ENCODE measurements at places on chromosomes 12 and 14.

DNA sequence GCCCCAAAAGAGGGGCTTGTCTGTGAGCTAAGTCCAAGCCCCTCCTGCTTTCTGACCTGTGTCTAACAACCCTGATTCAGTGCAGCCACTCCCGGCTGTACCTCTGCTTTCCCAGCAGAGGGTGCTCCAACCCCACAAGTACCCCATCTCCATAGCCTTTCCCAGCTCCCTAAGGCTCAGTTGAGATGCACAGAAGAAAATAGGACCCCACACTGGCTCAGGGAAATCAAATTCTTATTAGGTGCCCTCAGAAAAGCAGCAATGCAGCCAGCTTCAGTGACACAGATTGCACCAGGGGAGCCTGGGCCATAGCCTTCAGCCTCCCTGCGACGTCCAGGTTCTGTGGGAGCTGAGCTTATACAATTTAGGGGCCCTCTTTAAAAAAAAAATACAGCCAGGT lies 49.9 kb downstream of the LRRC74A start:
- no peak for DNase-seq

DNA sequence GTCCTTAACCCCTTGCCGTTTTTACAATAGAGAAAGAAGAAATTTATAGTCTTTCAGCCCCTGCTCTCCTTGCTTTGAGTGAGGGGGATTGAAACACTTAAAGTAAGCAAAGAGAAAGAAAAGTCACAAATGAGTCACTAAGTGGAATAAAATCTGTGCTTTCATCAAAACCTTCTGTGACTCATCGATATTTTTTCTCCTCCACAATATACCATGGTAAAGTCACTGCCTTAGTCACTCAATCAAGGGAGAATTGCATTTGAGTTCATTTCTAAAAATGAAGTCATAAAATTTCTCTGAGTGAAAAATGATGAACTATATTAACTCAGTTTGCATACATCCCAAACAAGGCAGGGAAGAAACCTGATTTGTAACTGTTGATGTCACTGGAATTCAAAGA lies 470.3 kb downstream of the FOXG1 start:
- DNase-seq = no peak

- DNase-seq = no peak
Measured at GRCh38 chr14:73753887-73754795, 40.0 kb upstream of the PNMA1 start.

GRCh38 chr12:73421832-73422231 lies 1115.8 kb upstream of the ATXN7L3B start:
- no peak for DNase-seq

DNA sequence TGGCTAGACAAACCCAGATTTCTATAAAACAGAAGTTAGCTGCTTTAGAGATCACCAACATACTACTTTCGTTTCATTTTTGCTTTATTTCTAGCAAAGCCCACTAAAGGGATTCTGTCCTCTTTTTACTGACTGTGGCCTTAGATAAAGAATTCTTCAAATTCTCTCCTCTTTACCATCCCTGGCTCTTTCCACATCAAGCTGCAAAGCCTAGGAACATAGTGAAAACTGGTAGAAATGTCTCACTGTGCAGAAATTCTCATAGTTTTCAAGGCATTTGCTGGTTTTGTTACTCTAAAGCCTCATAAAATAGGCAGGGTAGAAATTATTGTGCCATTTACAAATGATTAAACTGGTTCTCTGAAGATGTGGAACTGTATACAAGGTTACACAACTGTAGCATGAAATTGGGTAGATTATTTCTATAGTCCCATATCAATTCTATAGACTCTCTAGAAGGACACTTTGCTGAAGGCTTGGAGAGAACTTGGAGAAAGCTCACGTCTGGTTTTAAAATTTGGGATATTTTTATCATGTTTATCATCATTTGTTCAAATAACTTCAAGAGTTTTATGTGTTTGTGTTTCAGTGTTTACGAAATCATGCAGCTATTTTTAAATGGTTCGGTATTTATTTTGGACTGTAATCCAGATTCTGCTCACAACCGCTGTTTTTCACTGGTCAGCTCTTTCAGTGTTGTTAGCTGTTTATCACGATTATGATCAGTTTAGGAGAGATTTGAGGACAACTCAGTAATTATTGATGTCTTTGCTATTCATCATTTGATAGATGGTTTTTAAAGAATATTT lies 36.7 kb upstream of the CSRP2 start:
- DNase-seq = no peak

DNA sequence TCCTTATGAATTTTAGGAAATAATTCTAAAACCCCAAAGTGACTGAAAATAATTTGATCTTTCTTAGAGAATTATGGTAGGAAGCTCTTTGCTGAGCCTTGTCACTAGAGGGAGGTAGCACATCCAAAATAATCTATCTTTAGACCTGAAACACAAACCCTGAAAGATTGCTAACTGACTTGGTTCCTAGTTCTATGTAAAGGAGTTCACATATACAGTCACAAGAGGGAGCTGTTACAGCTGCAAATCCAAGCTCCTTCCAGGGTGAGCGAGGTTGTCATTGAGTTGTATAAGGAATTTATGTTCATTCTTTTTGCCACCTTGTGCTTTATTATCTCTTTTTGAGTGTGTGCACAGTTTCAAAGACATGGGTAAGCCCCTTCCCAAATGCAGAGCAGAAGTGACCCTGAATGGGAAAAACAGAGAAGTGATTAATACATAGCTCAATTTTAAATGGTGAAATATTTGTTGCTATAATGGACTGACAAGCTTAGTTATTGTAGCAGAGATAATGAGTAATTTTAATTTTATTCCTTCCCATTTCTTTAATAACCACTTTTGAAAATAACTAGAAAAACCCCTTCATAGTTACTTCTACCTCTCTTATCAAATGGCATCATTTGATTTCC lies 387.9 kb downstream of the DAD1 start:
- no peak for DNase-seq

DNA sequence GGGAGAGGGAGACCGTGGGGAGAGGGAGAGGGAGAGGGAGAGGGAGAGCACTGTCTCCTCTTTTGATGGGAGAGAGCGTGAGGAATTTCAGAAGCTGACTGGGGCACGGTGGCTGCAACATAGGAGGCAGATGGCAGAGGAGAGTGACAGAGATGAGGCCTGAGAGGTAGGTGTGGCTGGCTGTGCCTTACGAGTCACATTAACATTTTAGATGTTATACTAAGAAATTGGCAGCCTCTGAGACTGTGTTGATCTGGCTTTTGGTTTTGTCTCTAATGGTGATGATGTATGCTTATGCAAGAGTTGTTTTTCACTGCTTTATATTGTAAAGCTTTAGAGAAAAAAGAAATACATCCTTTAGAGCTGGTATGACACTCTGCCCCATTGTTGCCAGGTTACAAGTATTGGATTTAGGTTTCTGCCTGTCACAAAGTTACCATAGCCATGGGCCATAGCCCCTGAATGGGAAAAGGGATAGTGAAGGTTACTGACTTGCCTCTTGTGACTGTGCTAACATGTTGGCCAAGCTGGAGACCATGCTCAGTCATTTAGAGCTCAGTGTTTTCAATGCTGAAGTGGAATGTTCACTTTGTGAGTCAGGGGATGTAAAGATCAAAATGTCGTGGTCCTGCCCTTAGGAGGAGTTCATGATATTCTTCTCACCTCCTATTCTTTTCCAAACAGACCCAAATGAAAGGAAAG lies 186.2 kb downstream of the SYNE2 start:
- DNase-seq = no peak

DNA sequence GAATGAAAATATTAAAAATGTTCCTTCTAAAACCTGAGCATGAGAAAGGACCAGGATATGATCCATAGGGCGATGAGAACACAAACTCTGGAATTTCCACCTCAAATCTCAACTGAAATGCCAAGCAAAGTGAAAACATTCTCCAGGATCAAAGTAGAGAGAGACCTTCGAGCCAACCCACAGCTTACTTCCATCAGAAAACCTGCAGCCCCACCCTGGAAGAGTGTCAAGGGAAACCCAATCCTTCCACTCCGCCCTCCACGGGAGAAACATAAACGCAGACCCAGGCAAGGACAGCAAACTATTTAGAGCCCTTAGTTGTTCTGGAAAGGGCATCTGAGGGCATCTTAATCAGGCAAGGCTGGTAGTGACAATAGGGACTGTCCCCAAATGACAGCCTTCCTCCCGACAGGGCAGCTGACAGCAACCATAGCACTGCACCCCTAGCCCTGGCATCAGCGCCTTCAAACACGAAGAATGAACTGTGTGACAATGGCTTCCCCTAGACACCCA lies 21.8 kb downstream of the SLC15A4 start:
- DNase-seq = no peak

All from activated CD8-positive, alpha-beta memory T cell treated with anti-CD3 and anti-CD28 coated beads for 48 hours (primary cell).